ENCODE measurements at places on chromosomes 6 and 20.

DNA sequence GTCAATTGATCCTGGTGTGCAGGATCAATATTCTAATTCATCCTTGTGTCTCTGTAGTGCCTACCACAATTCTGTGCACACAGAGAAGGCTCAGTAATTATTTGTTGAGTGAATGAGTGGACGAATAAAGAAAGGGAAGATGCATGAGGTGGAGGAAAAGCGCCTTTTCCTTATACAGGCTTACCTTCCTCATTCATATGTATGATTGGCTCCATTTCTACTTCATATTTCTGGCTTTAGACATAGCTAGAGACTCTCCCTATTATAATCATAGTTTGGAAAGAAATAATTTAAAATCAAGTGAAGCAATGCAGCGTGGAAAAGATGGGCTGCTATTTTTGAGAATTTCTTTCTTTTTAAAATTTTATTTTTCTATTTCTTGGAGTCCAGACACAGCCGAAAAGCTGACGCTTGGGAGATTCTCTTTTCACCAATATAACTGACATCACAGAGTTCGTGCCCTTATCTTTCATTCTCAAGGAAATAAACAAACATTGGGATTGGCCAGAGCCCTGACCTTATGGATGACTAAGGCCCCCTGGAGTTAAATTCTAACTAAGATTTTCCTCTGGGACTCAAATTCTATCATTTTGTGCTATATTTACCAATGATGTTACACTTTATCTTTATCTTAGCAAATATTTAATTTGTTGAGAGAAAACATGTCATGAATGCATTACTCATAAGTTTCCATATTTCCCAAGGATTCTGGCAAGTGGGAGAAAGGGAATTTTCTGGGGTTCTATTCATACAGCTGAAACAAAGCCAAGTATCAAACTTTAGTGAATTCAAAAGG lies 48.1 kb downstream of the PRL start:
- no peak for DNase-seq

GRCh38 chr6:152087701-152088100 lies 280.2 kb downstream of the ESR1 start:
- DNase-seq = no peak

GRCh38 chr20:37390503-37390890 lies 44.6 kb downstream of the SRC start:
- DNase-seq = no peak

GRCh38 chr6:15827496-15828255 lies 164.8 kb upstream of the DTNBP1 start:
- DNase-seq = no peak

DNA sequence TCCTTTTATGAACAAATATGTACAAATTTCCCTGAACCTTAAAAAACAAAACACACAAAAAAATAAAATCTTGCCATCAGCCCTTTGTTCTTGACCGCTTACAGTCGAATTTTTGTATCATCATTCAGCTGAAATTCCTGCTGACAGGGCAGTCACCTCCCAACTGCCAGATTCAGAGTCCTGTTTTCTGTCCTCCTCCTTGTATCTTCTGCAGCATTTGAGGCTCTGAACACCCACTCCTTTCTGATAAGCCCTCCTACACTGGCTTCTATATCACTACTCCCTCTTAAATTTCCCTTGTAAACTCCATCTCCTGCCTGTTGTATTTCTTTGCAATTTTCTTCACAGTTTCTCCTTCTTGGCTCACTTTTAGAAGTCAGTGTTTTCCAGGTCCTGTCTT lies 77.8 kb upstream of the CCN6 start:
- DNase-seq = no peak
